Articular chondrocyte of knee joint (primary cell): ENCODE measurements at places on chromosomes 3 and 15. TPM values are rescaled to one million over a fixed set of nuclear protein-coding genes. Genes with fewer than 3 reads are reported as not detected.

GOLGA6C gene
- not detected in 2 replicates for total RNA-seq

KLHL6 gene
- under 0.01 TPM in 1 of 2 replicates, not detected in the other for total RNA-seq

ACTRT3 gene
- total RNA-seq, result 4.4 and 5.0 TPM in 2 replicates

ANKRD34C gene
- not detected in 2 replicates for total RNA-seq

CPNE4 gene
- total RNA-seq, result not detected in 2 replicates

CFAP92 gene
- under 0.01 and 0.11 TPM in 2 replicates for total RNA-seq

NR2E3 gene
- not detected in 2 replicates for total RNA-seq
